Activated CD8-positive, alpha-beta memory T cell treated with anti-CD3 and anti-CD28 coated beads, Interleukin-2, amount 10 ng/mL, durations not matched to agents 7 days and 5 days (primary cell): ENCODE measurements at places on chromosomes 16 and 17.

- no peak for DNase-seq
Observed at GRCh38 chr17:64041912-64042311, 21.5 kb upstream of the ICAM2 start.

DNA sequence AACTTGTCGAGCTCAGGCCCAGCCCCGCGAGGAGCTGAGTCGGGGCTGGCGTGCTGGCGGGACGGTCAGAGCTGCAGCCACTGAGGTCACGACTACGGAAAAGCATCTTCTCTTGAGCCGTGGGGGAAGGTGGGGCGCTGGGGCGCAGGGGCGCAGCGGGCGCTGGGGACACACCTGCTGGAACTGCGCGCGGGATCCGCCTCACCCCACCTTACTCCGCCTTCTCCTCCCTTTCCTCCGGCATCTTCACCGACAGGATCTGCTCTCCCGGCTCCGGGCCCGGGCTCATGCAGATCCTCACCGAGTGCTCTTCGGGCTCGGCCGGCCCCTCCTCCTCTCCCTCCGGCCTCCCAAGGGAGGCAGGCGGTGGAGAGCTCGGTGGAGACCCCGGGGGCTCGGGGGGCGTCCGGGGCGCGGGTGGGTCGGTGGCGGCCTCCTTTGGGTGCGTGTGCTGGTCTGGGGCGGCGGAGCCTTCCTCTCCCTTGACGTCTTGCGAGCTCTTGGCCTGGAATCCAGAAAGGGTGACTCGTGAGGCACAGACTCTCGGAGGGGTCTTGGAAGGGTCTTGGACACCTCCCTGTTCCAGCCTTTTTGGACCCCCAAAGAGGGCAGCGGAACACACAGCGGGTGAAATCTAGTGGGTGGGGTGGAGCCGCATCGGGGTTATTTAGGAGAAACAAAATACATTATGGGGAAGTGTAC, 81.8 kb upstream of the KIFC3 start:
- DNase-seq = no peak

DNA sequence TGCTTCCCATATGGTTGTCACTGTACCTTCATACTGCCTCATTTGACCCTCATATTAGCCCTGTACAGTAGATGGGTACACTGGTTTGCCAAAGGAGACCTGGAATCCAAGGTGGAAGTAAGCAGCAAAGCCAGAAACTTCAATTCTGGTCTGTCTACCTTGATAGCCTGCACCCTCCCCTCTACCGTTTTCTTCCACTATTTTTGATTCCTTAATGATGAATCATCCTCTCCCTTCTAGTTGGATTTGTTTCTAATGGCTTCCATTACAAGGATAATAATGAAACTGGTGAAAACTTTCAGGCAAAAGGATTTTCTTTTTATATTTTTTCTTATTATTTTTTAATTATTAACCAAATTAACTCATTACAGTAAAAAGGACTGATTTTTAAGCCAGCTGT, 17.3 kb downstream of the TAC4 start:
- DNase-seq = no peak

DNA sequence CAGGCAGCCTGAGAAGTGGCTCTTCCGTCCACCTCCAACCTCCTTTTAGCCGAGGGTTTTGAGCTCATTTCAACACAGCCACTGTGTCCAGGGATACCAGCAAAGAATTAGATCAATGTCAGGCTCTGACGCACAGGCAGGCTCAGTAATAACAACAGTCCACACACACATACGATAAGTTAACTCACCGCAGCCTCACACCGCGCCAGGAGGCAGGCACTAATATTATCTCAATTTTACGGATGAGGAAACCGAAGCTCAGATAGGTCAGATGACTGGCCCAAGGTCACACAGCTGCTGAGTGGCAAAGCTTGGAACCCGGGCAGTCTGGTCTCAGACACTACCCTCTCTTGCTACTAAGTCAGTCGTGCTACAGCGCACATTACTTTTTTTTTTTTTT, 22.9 kb downstream of the ABR start:
- no peak for DNase-seq

DNA sequence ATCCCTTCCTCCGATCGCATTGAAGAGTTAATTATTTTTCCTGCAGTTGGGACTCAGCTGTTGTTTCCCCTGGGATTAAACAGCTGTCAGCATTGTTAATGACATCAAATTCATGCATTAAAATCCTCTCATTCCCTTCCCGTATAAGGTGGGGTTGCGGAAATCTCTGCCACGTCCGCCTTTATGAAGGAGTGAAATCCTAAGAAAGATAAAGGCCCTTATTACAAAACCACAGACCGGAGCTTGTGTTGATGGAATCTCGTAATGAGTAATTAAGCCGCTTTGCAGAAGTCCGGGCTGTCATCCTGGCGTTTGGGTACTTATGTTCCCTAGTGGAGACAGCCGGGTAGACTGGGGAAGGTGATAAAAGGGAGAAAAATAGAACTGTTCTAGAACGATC, 627.6 kb downstream of the MAF start:
- DNase-seq = no peak

DNA sequence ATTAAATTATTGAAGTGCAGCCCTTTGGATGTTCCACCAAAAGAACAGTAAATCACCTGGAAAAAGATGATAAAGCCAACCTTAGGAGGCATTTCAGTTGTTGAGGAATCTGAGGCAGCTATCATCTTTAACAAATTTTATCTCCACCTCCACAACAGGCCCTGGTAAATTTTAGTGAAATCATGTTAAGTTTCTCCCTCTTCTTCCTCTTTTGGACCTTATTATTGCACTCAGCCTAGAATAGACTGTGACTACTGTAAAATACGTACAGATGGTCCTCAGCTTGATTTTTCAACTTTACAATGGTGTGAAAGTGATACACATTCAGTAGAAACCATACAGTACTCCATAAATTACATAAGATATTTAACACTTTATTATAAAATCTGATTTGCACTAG, 90.3 kb downstream of the USP32 start:
- DNase-seq = no peak
